Activated CD8-positive, alpha-beta memory T cell treated with anti-CD3 and anti-CD28 coated beads for 4 hours (primary cell): ENCODE measurements at places on chromosomes 3 and 15.

GRCh38 chr3:152048831-152049230 lies 175.4 kb downstream of the SUCNR1 start:
- no peak for DNase-seq

- no peak for DNase-seq
Observed at GRCh38 chr3:143358793-143359491, 239.4 kb downstream of the CHST2 start.

DNA sequence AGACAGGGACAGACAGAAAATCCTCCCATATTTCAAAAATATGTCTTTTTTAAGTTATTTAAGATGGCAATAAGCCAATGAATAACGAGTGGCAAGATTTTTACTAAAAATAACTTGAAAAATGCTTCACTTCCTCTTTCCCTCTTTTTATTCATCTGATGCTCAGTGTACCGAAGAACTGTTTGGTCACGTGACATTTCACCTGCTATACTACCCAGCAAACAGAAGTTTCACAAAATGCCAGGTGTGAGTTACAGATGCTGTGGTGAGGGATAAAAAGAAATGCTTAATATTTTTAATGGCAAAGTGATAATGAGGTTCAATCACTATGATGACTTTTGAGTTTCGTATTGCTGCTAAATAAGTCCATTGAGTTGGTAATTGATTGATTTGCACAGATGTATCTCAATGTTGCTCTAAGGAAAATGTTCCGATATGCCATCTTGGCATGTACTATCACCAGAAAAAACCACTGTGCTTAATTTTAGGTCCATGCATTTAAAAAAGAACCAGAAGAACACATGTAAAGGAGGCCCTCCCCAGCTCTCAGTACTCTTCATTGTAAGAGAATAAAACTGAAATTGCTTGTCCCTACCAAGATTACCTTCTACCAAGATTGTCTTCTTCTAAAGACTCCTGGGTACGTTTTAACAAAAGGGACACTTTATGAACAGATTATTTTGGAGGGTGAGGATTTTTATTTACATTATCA lies 26.0 kb upstream of the SEC62 start:
- DNase-seq: no peak

DNA sequence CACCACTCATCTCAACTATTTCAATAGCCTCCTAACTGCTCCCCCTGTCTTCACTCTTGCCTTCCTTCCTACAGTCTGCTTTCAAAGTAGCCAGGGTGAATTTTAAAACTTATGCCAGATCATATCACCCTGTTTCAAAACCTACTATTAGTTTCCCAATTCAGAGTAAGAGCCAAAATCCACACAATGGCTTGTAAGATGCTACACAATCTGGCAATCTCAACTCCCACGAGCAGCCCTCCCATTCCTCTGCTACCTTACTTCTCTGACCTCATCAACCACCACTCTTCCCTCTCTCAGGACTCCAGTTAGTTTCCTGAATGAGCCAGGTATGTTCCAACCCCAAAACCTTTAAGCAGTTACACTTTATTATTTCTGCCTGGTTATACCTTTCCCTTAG lies 62.5 kb downstream of the VPS13C start:
- no peak for DNase-seq

DNA sequence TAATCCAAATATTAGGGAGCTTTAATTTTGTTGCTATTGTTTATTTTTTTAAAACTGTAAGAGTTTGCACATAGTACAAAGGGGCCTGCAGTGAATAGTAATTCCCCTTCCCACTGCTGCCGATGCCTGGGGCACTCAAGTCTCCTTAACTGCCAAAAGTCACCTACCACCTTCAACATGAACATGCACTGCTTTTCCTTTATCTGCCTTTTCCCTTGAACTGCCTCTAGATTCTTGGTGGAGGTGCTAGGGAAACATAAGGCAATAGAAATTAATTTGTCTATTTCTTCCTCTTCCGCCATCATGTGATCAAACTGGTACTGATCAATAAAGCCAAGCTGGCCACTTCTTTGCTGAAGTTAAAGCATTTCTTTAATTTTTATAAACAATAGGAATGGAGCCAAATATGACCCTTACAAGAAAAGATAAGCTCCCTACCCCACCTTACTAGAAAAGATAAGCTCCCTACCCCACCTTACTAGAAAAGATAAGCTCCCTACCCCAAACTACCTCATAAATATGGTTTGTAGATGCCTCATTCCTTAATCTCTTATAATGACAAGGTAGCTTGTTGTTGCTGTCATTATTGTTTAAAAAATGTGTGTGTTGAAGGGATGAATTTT lies 17.4 kb upstream of the ACAP2 start:
- no peak for DNase-seq

DNA sequence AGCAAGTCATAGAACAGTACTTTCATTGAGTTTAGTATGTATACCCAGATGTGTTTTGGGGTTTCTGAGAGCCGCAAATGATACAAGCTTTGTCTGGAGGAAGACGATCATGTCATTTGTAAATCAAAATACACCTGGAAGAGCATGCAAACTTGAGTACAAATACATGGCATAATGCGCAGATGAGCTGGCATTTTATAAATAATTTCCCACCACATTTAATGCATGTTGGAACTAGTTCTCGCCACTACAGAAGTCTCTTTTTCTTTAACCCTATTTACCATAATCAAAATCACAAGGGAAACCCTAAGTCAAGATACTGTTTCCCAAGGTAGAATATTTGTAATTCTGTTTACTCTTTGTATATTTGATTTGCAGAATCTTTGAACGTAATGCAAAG lies 318.6 kb downstream of the EPHA3 start:
- DNase-seq: no peak

GRCh38 chr3:25291481-25291905 lies 136.6 kb upstream of the RARB start:
- DNase-seq: no peak

DNA sequence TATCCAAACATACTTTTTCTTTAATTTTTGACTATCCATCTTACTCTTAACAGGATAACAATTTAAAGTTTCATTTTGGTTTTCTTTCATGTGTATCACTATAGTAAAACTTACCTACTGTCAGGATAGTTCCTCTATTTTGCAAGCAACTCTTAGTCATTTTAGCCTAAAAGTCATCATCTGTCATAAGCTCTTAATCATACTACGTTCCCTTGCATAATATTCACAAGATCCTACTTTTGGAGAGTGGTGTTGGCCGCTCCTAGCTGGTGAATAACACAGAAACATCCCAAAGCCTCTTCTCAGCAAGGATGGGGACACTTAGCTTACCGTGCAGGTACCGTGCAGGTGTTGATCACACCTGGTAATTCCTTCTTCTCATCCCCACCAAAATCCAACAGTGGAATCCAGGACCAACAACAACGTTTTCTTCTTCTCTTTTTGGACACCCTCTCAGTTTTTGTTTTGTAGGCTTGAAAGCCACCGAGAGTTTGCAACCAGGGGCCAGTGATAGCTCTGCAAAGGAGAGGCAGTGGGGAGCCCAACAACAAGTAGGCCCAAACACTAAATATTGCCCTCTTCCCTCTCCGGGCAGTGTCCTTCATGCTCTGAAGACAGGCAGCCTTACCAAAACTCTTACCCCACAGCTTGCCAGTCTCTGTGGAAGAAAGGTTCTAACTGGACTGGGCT lies 433 bp downstream of the FILIP1L start:
- no peak for DNase-seq

GRCh38 chr15:35182841-35183479 lies 97.9 kb upstream of the NANOGP8 start:
- no peak for DNase-seq

DNA sequence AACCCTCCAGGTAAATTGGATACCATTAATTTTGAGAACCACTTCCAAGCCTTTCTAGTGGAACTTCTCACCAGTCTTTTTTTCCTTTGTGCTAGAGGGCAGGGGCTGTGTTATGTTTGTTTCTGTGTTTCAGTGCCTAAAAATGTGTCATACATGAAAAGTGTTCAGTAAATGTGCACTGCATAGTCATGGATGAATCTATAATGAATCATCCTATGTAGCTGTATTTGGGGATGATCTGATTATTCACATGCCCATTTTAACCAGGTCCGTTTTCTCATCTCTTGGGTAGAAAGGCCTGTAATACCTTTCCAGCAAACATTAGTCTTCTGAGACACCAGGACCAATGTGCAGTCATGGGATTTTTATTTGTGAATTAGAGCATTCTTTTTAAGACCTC lies 583.0 kb upstream of the GOLIM4 start:
- DNase-seq: no peak

DNA sequence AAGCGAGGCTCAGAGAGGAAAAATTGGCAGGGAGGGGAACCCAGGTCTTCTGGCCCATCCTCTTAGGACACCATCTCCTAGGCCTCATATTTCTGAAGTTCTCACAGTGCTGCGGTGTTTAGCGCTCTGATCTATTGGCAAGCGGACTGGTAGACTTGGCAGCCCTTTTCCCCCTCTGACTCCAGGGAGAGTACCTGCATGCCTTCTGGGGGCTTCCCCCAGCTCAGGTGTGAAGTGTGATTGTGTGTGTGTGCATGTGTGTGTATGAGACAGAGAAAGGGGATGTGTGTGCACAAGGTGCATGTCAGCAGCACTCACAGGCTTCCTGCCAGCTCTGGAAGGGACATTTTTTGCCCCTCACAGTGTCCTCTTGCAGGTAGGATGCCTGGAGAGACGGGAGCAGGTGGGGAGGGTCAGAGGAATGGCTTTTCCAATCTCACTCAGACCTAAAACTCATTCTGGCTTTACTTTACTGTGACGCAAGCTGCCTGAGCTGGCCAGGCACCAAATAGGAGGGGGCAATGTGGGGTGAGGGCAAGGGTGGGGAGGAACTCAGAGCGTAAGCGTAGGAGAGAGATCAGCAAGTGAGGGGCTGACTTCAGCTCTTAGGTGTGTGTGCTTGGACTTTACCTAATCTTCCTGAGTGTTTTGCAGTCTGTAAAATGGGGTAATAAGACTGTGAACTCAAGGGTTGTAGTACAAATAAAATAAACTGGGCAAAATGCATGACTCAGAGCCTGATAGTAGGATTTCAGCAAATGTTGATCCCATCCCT lies 4.0 kb upstream of the IL17RE start:
- DNase-seq: no peak
